ENCODE measurements at places on chromosomes 2 and 18.

DNA sequence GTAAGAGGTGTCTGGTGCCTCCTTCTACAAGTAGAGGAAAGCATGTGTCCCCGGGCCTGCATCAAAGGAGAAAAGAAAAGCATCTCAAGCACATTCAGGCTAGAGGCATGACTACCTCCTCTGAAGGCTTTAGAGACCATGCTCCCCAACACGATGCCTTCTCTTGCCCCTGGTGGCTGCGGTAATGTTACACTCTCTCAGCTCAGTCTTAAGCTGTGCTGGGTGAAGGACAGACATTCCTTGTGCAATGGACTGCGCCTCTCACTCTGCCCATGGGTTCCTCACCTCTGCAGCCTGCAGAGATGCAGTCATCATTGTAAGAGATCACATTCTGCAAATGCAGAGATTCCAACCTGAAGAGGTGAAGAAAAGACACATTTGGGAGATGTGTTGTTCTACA lies 148.2 kb upstream of the HNRNPA3 start:
- no peak for DNase-seq

- DNase-seq, result no peak
Observed at GRCh38 chr2:138901530-138901929, 121.3 kb upstream of the NXPH2 start.

GRCh38 chr2:166140932-166141331 lies 13.1 kb upstream of the SCN1A start:
- DNase-seq, result no peak

GRCh38 chr18:46754661-46755292 lies 2.1 kb downstream of the ST8SIA5 start:
- no peak for DNase-seq

Measured in activated CD4-positive, CD25-positive, alpha-beta regulatory T cell (primary cell).